ENCODE measurements at places on chromosomes 5 and 9.

DNA sequence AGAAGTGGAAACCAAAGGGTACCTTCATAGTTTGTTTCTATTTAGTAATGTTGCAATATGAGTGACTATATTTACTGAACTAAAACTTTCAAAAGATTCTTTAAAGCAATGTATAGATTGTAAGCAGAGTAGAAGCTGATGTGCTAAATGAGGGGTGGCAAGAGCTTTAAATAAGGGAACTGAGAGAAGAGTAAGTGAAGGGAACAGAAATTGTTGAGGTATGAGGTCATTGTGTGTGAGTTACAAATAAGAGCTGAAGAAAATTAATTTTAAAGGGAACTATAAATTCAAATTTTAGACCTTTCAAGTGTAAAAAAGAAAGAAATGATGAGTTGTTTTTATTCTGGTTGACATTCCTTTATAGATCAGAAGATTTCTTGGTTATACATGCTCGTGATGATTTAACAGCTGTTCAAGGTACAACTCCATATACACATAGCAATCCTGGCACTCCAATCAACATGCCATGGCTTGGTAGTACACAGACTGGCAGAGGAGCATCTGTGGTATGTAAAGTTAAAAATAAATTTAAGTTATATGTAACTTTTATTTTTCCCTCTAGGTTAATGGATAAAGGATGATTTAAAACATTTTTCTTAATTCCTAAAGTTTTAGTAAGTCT, 135.1 kb upstream of the TNFAIP8 start:
- no peak for DNase-seq

GRCh38 chr5:60960591-60960990, 15.6 kb downstream of the NDUFAF2 start:
- peak; percentile 20 for DNase-seq

DNA sequence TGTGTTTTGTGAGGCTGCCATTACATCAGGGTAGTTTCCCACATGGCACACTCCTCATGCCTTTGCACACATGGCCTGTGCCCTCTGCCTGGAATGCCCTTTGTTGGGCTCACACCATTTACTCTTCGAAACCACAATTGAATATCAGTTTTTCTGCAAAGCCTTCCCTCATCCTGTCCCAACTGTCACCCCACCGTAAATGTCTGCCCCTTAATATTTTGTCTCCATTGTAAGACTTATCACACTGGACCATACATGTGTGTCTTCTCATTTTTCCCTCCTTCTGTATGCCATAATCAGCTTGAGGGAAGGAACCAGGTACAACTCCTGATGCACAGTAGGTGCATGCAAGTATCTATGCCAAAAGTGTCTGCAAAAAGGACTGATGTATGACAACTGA, 62.7 kb upstream of the TMEM252 start:
- DNase-seq, result no peak

- DNase-seq, result peak; percentile 67
Observed at GRCh38 chr5:78537821-78538220, 110.8 kb downstream of the LHFPL2 start.

- no peak for DNase-seq
Observed at GRCh38 chr5:74798977-74799911, 32.2 kb downstream of the NSA2 start.

DNA sequence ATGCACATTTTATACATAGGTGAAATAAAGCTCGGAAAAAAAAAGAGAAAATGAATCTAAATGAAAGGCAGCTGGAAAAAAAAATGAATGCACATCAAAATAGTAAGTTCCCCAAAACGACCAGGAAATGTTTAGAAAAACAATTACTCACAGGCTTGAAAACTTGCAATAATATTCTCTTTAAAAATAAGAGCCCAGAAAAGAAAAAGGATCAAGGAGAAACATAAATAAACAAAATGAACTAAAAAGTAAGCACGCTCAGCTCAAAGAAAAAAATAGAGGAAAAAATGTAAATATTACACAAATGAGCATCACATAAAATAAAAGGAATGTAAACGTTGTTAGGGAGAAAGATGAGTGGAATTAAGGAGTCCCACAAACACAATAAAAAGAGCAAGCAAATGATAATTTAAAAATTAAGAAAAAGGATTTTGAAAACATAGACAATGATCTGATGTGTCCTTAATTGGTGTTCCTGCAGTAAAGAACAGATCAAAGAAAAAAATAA, 54.2 kb downstream of the SLC27A6 start:
- no peak for DNase-seq

DNA sequence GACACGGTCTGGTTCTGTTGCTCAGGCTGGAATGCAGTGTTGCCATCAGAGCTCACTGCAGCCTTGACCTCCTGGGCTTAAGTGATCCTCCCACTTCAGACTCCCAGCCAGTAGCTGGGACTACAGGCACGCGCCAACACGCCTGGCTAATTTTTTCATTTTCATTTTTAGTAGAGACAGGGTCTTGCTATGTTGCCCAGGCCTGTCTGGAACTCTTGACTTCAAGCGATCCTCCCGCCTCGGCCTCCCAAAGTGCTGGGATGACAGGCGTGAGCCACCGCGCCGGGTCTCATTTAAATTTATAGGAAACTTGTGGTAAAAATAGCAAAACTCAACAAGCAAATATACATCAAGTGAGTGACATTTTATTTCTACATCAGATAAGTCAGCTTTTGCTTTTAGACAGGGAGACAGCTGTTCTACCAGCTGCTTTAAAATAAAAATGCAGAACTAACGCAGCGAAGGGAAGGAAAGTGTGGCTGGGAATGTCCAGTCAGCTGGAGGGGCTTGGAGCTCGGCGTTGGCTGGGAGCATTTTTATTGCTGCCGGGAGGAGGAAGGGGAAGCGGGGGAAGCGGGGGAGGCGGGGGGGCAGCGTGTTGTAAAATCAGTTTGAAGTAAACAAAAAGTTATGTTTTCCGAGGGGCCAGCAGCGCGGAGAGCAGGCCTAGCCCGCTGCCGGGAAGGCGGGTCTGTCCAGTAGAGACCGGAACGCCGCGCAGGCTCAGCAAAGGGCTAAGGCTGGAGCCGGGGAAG, 707 bp upstream of the ZFYVE16 start:
- no peak for DNase-seq

- no peak for DNase-seq
Observed at GRCh38 chr5:171300358-171300757, 8.7 kb upstream of the TLX3 start.

DNA sequence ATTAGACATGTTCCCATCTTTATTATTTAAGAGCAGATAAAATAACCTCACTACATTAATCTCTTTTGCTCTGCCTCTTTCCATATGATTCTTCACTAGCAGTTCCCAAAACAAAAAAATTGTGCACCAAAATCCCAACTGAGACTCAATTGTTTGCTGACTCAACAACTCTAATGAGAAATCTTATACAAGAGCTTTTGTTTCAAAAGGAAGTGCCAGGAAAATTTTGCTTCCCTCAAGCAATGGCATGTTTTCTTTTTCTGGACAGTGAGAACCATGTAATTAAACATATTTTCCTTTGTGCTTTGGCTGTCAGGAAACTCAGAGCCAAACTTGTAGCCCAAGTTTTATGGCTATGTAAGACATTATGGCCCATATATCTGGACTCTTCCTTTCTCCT, 62.0 kb downstream of the TMC1 start:
- DNase-seq, result no peak

- no peak for DNase-seq
Observed at GRCh38 chr9:128275198-128276007, at the start of gene GOLGA2. Gene GOLGA2 (minus strand): TSS chr9:128276007. CDS start chr9:128275976, 31 bp downstream.

- no peak for DNase-seq
Observed at GRCh38 chr5:137134920-137135532, 364.1 kb downstream of the SPOCK1 start.

Data from cerebellar cortex (tissue), 1 donor.